ENCODE measurements at places on chromosomes 1 and 21. TPM values are rescaled to one million over a fixed set of nuclear protein-coding genes. Genes with fewer than 3 reads are reported as not detected.
A peak's percentile ranks its signal among the peaks of the same experiment; 100 is the strongest.

The DNASE2B gene
- total RNA-seq: not detected

The IL23R gene
- total RNA-seq: not detected

- no peak overlapping the region for H3K4me3 ChIP-seq
- no peak overlapping the region for H3K27ac ChIP-seq
Observed at GRCh38 chr1:13546791-13547190, 33.0 kb upstream of the LRRC38 start.

DNA sequence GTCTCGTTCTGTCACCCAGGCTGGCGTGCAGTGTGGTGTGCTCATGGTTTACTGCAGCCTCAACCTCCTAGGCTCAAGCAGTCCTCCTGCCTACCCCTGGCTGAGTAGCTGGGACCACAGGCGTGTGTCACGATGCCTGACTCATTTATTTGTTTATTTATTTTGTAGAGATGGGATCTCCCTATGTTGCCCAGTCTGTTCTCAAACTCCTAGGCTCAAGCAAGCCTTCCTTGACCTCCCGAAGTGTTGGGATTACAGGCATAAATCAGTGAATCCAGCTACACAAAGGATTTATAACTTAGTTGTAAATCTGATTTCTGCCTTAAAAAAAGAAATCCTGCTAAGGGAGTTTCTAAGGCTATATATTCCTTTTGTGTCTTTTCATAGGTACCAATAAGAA is 30.5 kb upstream of the ZNF496 start:
- H3K27ac ChIP-seq: peak overlapping the region; percentile 79
- no peaks in the 10 kb centered on the region for H3K36me3 ChIP-seq
- peaks cover 15% of the 10 kb centered on the region for H3K27me3 ChIP-seq
- no peak overlapping the region for H3K4me3 ChIP-seq
- H3K4me1 ChIP-seq: peaks cover 23% of the 10 kb centered on the region

DNA sequence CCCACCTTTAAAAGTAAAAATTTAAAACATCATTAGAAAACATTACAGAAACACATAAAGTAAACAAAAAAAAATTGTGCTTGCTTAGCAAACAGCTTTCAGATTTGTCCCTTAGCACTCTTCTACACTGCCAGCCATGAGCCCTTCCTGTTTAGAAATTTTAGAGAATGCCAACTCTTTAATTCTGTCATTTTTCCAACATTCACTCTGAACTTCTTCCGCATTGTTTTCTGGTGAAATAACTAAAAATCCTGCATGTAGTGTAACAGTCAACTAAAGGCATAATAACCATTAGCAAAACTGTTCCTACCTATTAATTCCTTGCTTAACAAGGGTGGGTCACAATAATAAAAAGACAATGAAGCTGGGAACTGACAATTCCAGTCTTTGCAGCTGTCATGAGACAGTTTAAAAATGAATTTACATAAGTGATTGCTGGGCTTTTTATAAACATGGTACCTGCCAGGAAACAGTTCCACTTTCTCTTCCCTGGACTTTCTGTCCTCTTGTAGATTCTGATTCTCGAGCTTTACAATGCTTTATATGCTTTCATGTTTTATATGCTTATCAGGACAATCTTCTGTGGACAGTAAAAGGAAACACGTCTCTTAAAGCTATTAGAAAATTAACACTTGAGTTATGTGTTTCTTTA is 19.0 kb downstream of the GNG12 start:
- H3K27me3 ChIP-seq: no peaks in the 10 kb centered on the region
- peak overlapping the region; percentile 72 for H3K27ac ChIP-seq
- H3K36me3 ChIP-seq: no peaks in the 10 kb centered on the region
- no peak for DNase-seq
- H3K4me3 ChIP-seq: no peak overlapping the region
- H3K4me1 ChIP-seq: peaks cover 52% of the 10 kb centered on the region

DNA sequence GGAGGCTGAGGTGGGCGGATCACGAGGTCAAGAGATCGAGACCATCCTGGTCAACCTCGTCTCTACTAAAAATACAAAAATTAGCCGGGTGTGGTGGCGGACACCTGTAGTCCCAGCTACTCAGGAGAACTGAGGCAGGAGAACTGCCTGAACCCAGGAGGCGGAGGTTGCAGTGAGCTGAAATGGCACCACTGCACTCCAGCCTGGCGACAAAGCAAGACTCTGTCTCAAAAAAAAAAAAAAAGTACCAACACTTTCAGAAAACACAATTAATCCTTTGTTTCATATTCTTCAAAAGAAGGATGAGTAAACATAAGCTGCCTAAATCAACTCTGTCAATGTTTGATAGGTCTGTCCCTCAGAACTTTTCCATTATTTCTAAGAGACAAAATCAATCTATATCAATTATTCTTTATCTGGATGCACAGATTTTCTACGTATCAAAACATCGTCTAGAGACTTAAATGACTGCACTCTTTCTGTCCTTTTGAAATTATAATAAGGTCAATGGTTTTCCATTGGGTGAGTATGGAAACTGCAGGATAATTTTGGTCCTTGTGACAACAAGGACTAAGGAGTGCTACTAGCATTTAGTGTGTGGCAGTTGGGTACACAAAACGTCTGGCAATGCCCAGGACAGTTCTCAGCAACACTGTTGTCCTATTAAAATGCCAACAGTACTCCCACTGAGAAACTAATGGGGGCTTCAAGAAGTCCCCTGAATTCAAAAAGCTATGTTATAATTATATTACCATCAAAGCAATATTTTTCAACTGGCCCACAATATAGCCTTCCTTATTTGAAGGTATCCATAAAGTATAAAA is 40.7 kb downstream of the LPGAT1 start:
- no peak for DNase-seq
- no peaks in the 10 kb centered on the region for H3K4me1 ChIP-seq
- no peak overlapping the region for H3K4me3 ChIP-seq
- peaks cover 50% of the 10 kb centered on the region for H3K36me3 ChIP-seq
- H3K27me3 ChIP-seq: no peaks in the 10 kb centered on the region

DNA sequence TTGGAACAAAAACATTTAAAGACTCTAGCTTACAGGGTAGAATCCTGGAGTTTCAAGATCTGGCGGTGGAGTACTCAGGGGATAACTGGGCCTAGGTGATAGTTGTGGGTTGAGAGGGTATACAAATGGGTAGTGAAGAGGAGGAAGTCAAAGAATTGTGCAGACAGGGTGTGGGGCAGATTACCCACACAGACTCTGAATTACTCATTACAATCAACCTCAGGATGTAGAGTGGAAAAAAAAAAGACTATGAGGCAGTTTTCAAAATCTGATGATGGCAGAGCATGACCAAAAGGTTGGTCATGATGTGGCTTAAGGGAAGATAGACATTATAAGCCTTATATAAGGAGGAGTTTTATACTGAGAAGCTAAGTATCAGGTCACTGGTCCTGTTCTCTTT is 44.1 kb upstream of the GLIS1 start:
- H3K27me3 ChIP-seq: no peaks in the 10 kb centered on the region
- H3K4me1 ChIP-seq: no peaks in the 10 kb centered on the region
- H3K36me3 ChIP-seq: peaks cover 33% of the 10 kb centered on the region
- no peak overlapping the region for H3K4me3 ChIP-seq

GRCh38 chr1:10824821-10825540 is 28.5 kb upstream of the CASZ1 start:
- H3K27ac ChIP-seq: no peak overlapping the region
- no peak for DNase-seq
- H3K36me3 ChIP-seq: no peaks in the 10 kb centered on the region
- H3K4me3 ChIP-seq: no peak overlapping the region

GRCh38 chr1:20095564-20096434 is 23.5 kb downstream of the PLA2G2D start:
- peak overlapping the region; percentile 81 for H3K27ac ChIP-seq
- no peak for DNase-seq
- no peak overlapping the region for H3K4me3 ChIP-seq
- H3K4me1 ChIP-seq: peaks cover 6% of the 10 kb centered on the region
- H3K27me3 ChIP-seq: peaks cover 8% of the 10 kb centered on the region

DNA sequence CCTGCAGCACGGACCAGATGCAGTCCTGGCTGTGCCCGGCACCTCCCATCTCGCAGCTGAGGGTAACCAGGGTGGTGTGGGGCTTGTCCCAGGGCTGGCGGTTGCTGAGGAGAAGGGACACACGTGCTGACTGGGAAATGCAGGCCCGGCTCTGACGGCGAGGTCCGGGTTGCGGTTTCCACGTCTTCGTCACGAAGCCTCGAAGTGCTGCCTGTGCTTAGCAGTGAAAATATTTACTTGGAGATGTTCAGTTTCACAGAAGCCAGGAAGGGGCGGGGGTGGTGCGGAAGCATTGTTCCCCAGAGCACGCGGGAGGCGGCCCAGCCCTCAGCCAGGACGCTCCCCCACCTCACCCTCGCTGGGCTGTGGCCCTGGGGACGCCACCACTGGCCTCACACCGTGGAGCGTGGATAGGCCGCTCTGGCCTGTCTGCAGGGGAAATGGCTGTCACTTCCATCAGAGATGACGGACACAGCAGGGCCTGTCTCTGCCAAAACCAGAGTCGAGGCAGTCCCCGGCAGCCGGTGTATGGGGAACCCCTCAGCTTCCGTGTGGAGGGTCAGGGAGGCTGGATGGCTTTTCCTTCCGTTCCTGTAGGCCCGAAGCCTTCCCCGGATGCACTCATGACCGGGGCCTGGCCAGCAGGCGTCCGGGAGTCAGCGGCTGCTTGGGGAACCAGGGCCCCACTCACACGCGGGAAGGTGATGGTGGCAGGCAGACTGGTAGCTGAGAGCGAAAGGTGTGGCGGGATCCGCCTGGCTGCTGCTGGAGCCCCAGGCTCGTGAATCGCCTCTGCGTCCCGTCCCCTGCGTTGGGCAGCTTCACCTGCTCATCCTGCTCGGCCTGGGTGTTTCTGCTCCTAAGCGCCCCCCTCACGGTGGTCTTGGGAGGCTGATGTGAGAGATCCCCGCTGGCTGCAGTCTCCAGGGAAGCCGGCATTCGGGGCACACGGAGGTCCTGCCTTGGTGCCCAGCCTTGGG is 14.7 kb upstream of the POFUT2 start:
- no peaks in the 10 kb centered on the region for H3K36me3 ChIP-seq
- peaks cover 70% of the 10 kb centered on the region for H3K4me1 ChIP-seq
- H3K4me3 ChIP-seq: no peak overlapping the region
- peak overlapping the region; percentile 94 for H3K27ac ChIP-seq

DNA sequence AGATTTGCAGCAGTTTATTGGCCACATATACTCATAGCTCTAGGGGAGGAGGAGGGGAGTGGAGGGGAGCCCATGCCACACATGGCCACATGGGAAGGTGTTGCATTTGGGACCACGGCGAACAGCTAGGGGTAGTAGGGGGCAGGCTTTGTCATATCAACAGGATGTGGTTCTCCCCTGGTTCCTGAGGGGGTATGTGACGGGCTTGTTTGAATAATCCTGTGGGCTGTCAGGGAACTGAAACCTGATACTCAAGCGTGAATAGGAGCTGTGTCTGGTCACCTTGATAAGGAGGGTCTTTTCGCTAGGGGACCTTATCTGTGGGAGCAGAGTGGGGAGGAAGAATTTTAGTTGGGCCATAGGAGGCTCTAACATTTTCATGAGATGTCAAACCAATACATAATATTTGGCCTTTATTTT is 264.7 kb downstream of the CTH start:
- no peaks in the 10 kb centered on the region for H3K36me3 ChIP-seq
- H3K4me1 ChIP-seq: peaks cover 5% of the 10 kb centered on the region
- H3K27ac ChIP-seq: no peak overlapping the region
- no peak for DNase-seq

The C1QA gene
- total RNA-seq: 70.1 TPM

The GTF2B gene
- 12.6 TPM for total RNA-seq

- H3K27ac ChIP-seq: no peak overlapping the region
- DNase-seq: no peak
- H3K27me3 ChIP-seq: no peaks in the 10 kb centered on the region
- no peak overlapping the region for H3K4me3 ChIP-seq
- no peaks in the 10 kb centered on the region for H3K36me3 ChIP-seq
Observed at GRCh38 chr1:22536506-22536905, 26.8 kb upstream of the EPHA8 start.

DNA sequence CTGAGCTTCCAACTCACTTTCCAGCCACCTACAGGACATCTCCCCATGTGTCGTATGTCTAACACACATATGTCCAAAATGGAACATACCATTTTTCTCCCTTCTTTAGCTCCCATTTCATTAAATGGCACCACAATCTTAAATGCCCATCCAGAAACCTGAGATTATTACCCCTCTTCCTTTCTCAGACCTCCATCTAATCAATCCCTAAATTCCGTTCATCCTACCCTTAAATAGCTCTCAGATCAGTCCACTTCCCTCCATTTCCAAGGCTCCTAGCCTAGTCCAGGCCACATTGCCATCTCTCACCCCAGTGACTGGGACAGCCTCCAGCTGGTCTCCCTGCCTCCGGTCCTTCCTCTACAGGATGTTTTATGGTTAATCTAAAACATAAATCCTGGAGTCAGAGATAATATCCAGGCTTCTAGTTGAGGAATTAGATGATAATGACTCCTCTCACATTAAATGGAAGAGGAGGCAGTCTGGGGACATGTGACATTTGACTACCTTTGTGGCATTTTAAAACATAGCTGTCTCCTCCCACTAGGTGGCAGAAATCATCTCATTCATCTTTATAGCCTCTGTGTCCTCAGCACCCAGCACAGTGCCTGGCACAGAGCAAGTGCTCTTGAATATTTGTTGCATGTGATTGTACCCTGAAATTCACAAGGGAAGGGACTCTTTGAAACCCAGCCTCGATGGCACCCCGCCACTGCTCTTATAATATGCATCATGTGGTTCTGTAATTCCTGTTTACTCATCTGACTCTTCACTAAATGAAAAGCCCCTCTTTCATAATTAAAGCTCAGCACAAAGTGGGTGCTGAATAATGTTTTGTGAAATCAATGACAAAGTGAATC is 102.3 kb downstream of the TMEM53 start:
- H3K4me3 ChIP-seq: no peak overlapping the region
- no peak overlapping the region for H3K27ac ChIP-seq
- no peaks in the 10 kb centered on the region for H3K36me3 ChIP-seq
- peaks cover 13% of the 10 kb centered on the region for H3K27me3 ChIP-seq
- H3K4me1 ChIP-seq: no peaks in the 10 kb centered on the region

- H3K4me3 ChIP-seq: no peak overlapping the region
- no peaks in the 10 kb centered on the region for H3K36me3 ChIP-seq
- H3K27ac ChIP-seq: no peak overlapping the region
- DNase-seq: no peak
- H3K4me1 ChIP-seq: peaks cover 37% of the 10 kb centered on the region
Observed at GRCh38 chr1:167288390-167289074, 67.8 kb downstream of the POU2F1 start.

- no peak for DNase-seq
- peaks cover 9% of the 10 kb centered on the region for H3K4me1 ChIP-seq
- H3K27ac ChIP-seq: no peak overlapping the region
- H3K4me3 ChIP-seq: no peak overlapping the region
- H3K36me3 ChIP-seq: no peaks in the 10 kb centered on the region
Observed at GRCh38 chr1:200107004-200107470, 79.5 kb downstream of the NR5A2 start.

DNA sequence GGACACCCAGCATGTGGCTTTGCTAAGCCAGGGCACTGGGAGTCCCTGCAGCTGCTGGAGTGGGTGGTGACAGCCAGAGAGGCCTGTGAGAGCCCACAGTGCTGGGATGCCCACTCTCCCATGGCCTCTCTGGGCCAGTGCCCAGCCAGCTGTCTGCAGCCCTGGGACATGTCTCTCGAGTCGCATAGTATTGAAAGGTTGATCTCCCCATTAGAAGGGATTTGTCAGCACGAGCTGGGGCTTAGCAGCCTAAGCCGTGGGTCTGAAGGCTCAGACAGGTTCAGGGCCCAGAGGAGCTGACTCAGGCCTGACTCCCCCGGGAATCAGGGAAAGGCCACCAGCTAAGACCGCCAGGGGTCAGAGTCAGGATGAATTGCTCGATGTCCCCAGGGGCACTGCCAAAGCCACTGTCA is 53.5 kb downstream of the FOXD2 start:
- no peak overlapping the region for H3K4me3 ChIP-seq
- DNase-seq: peak; percentile 41
- no peaks in the 10 kb centered on the region for H3K36me3 ChIP-seq
- H3K27me3 ChIP-seq: peaks cover 84% of the 10 kb centered on the region

- DNase-seq: no peak
- no peak overlapping the region for H3K4me3 ChIP-seq
- H3K27me3 ChIP-seq: no peaks in the 10 kb centered on the region
- no peaks in the 10 kb centered on the region for H3K4me1 ChIP-seq
Observed at GRCh38 chr1:195328681-195329080, 1279.6 kb downstream of the KCNT2 start.
